ENCODE measurements at places on chromosomes 7 and 10.

GRCh38 chr10:118966850-118967125, 62.7 kb upstream of the NANOS1 start:
- DNase-seq: no peak

DNA sequence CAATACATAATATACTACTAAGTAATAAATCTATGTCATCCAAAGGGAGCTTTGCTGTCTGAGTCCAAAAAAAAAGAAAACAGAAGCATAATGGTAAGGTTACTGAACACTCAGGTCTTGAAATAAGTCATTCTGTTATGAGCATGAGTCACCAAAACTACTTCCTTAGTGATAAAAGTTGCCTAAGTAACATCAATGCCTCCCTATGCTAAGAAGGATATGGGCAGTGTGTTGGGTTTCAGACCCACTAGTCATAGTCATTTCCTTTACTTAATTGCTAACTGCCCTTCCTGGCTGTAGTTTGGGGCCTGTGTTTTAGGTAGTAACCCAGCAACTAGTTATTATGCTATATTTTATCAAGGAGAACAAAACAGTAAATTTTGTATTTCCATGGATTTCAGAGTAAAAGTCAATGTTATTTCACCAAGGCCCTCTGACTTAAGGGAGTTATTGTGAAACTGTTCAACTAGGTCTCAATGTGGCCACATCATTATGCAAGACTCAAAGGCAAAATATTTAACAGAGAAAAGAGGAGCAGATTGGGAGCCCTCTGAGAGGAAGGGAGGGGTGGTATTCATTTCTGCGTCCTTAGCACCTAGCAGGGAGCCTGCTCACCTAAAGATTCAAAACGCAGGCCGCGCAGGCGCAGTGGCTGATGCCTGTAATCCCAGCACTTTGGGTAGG, 11.7 kb upstream of the VIM start:
- no peak for DNase-seq

GRCh38 chr10:52483587-52483986, 169.5 kb downstream of the DKK1 start:
- no peak for DNase-seq

GRCh38 chr10:3805791-3806461, 20.9 kb upstream of the KLF6 start:
- DNase-seq: no peak

- DNase-seq: no peak
These were observed 146.5 kb downstream of the HGF start for GRCh38 chr7:81623251-81623855.

- no peak for DNase-seq
These were observed 7.5 kb downstream of the HOXA1 start for GRCh38 chr7:27088002-27088922.

DNA sequence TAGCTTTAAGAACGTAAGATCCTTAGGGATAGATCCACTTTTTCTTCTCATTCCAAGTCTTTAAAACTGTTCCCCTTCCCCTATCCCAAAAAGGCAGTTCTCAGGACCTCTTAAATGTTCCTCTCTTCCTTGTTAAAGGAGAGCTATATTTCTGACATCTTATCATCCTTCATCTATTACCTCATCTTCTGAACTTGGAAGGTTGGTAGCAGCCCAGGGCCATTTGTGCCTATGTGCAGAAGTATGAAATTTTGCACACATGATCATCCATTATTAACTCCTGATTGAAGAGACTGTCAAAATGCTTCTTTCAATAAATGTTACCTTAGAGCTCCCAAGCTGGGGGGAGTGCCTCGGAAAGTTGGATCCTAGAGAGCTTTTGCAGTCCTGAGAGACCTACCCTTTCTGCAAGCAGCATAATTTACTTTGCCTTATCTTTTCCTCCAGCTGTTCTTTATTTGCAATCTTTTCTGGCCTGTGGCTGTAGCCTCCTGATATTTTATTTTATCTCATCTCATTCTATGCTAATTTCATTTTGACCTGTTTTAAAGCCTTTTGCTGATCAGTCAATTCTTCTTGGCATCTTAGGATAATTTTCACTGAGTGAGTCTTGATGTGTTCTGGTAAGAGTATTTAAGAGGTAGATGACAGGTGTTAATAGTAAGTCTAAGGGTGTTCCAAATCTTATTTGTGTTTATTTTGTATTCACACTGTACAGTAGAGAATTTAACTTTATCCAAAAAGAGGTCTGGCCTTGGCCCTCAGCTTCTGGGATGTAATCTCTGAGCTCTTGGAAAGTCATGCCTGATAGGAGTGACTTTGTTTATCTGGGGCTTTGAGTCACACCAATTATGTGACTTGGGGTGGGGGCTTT, 135.0 kb upstream of the PDLIM1 start:
- DNase-seq: no peak

DNA sequence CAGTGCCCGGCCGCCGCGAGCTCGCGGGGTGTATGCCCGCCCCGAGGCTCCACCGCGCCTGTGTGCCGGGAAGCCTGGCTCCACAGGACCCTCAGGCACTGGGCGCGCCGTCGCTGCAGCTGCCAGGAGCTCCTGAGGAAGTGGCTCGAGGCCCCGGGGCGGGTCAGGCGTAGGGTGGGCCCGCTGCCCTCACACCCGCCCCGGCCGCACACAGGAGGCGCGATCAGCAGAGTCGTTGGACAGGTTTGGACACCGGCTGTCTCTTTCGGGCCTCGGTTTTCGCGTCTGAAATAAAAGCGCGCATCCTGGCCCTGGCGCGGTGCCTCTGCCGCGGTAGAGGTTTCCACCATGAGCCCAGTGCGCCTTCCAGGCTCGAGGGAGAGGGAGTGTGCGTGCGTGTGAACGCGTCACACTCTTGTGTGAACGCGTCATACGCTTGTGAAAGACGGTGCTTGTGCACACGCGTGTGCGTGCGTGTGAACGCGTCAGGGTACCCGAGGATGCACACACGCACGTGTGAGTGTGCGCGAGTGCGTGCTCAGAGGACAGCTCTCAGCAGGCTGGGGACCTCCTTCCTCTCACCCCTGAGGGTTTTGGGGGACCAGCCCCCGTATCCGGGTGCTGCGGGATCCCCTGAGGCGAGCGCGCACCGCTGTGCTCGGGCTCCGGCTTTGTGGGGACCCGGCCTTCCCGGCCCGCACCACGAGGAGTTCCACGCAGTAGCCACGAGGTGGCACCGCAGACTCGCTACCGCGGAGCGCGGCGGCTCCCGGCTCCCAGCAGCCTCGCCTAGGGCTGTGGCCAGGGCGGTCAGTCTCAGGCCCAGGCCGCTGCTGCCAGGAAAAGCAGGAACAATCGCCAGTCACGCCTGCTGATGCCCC, 83.8 kb downstream of the BMS1 start:
- DNase-seq: no peak

DNA sequence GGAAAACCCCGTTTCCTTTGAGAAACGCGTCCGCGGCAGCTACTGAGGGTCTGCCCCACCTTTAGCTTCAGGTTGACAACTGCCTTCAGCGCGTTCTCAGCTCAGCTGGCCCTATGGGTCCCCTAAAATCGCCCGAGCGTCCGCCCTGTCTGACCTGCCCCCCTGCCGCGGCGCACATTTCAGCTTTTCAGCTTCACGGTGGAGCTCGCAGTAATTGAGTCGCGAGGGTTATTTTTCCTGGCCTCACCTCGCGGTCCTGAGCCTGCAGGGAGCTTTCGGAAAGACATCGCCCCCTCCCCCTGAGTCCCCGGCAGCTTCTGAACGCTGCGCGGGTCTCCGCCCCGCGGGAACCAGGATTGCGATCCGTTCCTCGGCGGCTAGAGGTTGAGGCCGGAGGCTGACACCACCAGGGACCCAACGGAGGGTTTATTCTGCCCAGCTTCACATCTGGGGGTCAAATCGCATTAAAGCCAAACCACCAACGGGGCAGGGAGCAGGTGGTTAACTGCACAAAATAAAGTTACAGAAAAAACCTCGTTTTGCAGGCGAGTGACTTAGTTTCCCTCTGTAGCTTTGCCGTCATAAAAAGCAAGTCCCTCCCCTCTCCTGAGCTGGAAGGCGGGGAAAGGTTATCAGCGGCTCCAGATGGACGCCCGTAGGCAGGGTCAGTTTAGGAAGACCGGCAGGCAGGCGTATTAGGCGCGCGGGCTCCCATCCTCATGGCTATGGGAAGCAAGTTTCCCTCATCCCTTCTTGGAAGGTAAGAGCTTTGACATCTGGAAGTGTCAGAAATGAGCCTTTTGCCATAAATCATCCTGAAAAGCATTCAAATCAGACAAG, 11.0 kb downstream of the TWIST1 start:
- no peak for DNase-seq

DNA sequence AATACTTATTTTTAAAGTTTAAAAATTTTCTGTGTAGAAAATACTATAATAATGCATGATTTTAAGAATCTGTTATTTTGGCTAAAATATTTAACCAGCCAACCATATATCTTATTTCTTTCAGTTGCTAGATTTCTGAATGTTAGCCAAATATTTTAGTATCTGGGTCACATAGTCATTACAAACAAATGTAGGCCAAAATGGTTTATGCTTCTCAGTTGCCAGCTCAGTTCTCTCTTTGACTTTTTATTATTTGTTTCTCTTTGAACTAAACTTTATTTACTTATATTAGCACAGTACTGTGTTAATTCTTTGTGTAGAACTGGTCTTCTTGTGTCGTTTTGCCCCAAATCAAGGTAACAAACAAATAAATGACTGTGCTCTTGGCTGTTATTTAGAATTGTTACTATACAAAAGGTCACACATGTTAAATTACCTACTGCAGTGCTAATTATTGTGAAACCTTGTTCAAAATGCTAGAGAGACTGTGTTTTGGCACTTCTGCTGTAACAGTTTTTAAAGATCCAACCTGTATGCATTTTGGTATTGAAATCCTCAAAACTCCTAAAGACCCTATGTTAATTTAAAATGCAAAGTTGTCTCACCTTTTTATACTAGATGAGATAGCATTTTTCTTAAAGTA, 39.8 kb downstream of the ZEB1 start:
- no peak for DNase-seq

- DNase-seq: no peak
These were observed 193.0 kb upstream of the C7orf33 start for GRCh38 chr7:148397551-148397950.

DNA sequence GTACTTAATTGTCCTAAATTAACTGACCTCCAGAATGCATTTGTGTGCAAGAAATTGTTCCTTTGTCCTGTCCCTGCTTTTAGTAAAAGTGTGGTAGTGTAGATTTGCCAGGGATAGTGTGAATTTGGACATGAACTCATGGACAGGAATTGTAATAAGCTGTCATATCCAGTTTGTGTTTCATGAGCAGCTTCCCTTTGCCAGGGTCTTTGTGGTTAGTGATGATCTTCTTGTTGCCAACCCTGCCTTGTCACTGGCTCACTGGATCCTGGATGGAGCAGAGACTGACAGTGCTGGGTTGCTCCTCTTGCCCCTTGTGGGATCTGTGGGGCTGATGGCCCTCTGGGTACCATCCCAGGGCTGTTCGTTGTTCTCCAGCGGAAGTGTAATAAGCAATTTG, 110.1 kb downstream of the CCNY start:
- no peak for DNase-seq

GRCh38 chr10:18159557-18159956, 19.3 kb downstream of the CACNB2 start:
- no peak for DNase-seq

DNA sequence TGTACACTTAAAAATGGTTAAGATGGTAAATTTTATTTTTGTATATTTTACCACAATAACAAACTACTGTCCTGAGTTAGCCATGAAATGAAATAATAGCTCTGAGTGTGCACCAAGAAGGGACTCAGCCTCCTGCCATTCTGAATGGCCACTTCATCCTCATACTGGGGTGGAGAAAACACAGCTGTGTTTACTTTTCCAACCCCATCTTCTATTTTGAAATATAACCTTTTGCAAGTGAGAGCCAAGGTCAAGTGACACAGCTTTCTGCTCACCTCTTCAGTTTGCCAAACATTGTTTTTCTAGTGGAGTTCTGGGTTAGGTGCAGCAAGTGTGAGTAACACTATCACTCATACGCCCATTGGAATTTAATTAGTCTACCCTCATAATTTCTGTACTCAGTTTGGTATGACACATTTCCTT, 107.4 kb upstream of the GLCCI1 start:
- no peak for DNase-seq

Measured in cortex of kidney (tissue), 1 donor.